Esophagus squamous epithelium (tissue), 5 donors: ENCODE measurements at places on chromosomes 13 and 19. TPM values are rescaled to one million over a fixed set of nuclear protein-coding genes. Genes with fewer than 3 reads are reported as not detected.

DNA sequence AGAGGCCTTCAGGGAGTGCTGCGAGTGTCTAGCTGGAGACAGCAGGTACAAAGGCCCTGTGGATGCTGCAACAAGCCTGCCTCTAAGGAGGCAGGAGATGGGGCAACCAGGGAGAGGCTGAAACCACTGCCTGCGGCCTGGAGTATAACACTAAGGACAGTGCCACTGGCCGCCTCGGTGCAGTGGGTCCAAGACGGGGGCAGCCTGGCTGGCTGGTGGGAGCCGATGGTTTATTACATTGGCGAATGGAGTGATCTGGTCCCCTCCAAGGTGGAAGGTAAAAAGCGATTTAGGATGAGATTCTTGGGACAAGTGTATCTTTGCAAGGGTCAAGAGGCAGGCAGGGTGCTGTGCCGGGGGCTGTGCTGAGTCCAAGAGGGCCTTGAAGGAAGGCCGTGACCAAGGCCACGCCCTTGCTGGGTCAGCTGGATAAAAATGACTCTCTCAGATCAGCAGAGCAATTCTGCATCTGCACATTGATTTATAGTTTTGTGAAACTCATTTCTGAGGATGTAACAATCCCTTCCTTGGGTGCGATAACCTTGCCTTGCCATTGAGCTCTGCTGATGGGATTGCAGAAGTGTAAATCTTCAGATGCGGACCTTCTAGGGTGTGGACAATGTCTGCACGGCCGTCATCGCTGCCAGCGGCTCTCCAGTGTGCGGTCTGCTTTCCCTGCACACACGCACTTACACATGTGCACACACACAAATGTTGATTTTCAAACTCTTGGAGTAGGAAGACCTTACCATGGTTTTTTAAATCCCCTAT lies 6.0 kb downstream of the TMEM255B start:
- DNase-seq, result no peak

GRCh38 chr13:26548205-26548765 lies 9.2 kb upstream of the WASF3 start:
- no peak for DNase-seq

DNA sequence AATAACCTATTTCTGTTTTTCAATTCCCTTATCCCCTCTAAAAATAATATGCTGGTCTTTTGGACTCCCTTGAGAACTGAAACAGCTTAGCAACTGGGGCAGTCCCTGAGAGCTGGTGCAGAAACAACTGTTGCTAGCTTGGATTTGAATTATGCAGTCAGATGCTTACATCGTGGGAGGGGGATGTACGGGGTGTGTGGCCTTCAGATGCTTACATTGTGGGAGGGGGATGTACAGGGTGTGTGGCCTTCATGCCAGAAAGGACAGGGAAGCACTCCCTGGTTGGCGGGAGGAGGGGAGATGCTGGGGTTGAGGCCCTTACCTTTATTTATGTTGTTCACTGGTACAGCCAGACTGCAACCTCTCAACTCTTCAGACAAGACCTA lies 25.6 kb downstream of the LRCH1 start:
- no peak for DNase-seq

DNA sequence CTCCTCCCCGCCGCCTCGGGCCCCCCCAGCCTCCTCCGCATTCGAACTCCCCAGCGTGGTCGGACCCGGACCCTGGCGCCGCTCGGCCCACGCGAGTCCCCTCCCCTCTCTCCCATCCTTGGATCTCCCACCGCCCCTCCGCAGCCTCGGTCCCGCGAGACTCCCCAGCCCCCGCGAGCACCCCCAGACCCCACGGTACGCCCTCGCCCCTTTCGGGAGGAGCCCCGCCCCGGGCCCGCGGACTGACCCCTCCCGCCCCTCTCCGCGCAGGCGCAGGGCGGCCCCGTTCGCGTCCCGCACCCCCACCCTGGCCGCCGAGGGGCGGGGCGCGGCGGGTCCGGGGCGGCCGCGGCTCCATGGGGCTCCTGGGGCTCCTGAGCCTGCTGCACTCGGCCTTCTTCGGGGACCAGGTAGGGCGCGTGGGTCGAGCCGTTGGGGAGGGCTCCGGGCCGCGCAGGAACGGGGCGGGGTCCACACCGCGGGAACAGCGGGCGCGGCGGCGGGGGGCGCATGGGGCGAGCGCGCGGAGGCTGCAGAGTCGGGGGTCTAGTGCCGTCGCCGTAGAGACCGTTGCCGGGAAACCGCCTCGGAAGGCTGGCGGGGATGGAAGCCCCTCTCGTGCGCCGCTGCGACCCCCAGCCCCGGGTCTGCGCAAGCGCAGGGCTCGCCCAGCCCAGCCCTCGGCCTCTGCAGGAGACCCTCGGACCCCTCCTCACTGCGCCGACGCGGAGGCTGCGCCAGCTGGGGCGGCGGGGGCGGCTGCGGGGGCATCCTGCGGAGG lies 3.8 kb upstream of the APC2 start:
- DNase-seq, result no peak

The COL4A1 gene
- total RNA-seq, result 97.1 TPM

- DNase-seq, result no peak
Observed at GRCh38 chr13:33205224-33205623, 80.3 kb downstream of the STARD13 start.

- no peak for DNase-seq
Observed at GRCh38 chr19:31118287-31118955, 230.8 kb downstream of the TSHZ3 start.

GRCh38 chr13:45229172-45229571 lies 28.3 kb upstream of the KCTD4 start:
- no peak for DNase-seq

GRCh38 chr13:112376050-112376681 lies at the start of gene SPACA7:
TSS of gene SPACA7 (plus strand) at chr13:112376355. CDS start at chr13:112376386, 31 bp downstream.
- DNase-seq, result no peak

DNA sequence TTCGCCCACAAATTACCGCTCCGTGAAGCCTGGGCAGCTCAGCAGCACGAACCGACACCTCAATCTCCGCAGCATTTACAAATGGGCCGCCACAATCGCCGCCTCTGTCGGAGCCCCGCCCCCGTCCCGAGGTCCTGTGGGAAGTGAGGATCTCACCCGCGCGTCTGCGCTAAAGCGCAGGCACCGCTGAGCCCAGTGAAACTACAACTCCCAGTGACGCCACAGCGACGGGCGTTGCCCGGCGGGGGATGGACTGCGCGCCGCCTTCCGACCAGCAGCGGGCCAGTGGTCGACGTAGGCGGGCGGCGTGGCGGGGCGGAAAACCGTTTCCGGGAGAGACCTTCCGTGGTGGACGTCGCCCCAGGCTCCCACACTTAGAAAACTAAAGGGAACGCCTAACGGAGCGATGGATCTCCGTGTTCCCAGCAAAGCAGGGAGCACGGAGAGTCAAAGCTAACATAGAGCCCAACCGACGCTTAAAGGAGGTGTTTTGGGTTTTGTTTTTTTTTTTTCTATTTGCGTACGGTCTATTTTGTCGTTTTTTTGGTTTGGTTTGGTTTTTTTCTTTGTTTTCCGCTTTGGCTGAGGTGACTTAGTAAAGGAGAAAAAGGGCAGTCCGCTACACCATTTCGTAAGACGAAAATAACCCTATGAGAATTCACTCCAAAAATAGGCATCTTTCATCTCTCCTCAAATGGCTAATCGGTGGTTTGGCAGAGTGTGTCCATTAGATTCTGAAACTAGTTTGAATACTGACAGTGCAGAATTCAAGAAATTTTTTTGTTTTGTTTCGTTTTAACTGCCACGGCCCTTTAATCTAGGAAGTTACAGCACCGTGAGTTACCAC lies 159.0 kb downstream of the RNF17 start:
- peak; percentile 93 for DNase-seq

The CYP2S1 gene
- total RNA-seq, result 17.8 TPM

GRCh38 chr13:113585896-113586295 lies 1.3 kb downstream of the TFDP1 start:
- no peak for DNase-seq

- DNase-seq, result no peak
Observed at GRCh38 chr19:4518345-4519171, at the start of gene PLIN4. TSS of gene PLIN4 (minus strand) at chr19:4518486. CDS start at chr19:4518272, 214 bp downstream.

DNA sequence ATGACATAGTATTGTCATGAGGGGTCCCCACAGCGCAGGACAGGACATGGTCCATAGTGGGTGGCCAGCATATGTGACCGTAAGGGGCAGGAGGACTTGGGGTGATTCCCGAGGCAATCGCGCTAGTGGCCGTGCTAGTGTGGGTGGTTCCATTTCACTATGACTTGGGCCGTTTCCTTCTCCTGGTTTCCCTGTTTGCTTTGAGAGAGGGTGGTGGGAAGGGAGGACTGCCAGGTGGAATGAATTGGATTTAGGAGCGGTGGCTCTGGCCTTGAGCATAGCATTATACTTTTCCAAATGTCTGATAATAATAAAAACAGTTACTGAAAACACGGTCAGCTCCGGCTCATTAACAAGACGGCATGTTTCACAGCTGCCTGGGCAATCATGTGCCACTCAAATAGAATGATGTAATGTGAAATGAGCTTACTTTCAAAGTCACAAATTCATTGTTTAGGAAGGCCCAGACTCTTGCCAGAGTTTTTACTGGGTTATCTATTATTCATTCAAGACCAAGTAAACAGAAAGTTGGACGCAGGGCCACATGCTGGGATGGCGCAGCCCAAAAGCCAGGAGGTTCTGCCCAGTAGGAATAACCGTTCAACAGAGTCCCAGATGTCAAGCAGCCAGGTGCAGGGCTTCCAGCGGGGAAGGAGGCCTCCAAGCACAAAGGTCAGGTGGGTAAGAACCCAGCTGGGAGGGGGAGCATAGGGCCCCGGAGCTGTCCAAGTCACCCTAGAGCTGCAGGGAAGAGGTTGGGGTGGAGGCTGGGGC lies 19.6 kb upstream of the SLC15A1 start:
- no peak for DNase-seq

DNA sequence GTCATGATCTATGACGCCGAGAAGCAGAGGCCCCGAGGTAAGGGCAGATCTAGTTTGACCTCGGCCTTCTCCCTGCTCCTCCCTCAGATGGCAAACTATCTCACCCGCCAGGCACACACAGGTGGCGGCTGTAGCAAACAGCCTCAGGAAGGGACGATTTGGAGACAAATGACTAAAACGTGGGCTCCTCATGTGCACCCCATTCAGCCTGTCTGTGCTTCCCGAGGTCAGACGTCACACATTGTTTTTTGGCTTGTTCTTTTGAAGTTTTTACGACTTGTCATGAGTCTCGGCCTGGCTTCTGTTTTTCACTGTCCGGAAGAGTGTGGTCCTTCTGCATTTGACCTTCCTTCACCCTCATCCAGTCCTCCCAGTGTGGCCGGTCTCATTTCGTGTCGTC lies 15.0 kb downstream of the DAZAP1 start:
- DNase-seq, result no peak

The ZNF296 gene
- total RNA-seq, result 17.7 TPM

The DPF1 gene
- total RNA-seq, result not detected

GRCh38 chr19:46715620-46715974 lies 1.3 kb downstream of the PRKD2 start:
- DNase-seq, result no peak

DNA sequence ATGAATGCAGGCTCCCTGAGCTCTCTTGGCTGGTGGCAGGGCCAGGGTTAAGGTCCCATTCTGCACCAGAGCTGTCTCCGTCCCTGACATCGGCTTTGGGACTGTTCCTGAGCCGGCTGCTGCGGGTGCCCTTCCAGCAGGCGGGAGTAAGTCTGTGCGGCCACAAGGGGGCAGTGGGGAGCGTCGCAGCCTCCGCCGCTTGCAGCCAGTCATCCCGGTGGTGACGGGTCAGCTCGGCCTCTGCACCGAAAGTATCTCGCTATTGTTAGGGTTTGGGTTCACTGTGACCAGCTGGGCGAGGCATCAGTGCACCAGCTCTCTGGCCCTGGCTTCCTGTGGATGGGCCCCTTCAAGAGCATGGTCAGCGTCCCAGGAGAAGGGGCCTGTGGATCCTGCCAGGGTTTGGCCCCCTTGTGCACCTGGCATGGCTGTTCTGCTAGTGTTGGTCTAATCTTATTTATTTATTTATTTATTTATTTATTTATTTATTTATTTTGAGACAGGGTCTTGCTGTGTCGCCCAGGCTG lies 15.1 kb downstream of the NDUFB7 start:
- no peak for DNase-seq

DNA sequence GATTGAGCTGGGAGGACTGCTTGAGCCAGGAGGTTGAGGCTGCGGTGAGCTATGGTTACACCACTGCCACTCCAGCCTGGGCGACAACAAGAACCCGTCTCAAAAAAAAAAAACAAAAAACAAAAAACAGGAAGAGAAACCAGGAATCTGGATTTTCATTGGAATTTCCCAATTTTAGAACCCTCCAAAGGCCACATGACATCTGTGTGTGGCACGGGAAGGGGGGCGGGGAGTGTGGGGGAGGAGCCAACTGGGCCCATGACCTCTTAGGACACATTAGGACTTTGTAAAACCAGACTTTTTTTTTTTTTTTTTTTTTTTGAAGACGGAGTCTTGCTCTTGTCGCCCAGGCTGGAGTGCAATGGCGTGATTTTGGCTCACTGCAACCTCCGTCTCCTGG lies 21.2 kb upstream of the MYDGF start:
- no peak for DNase-seq

DNA sequence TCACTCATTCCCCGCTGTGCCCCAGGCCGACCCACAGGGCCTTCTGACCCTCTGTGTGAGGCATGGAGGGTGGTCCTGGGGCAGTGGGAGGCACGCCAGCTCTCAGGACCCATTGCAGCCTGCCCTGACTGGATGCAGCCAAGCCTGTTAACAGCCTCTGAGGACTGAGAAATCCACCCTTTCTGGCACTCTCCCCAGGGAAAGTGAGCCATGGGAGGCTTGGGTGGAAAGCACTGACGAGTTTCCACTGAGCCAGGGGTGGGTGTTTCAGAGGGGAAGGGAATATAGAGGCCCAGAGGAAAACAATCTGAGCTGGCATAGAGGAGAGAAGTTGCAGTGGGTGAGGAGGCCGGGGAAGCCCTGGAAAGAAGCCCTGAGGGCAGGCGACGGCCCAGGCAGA lies 30.6 kb upstream of the SLC7A10 start:
- no peak for DNase-seq

DNA sequence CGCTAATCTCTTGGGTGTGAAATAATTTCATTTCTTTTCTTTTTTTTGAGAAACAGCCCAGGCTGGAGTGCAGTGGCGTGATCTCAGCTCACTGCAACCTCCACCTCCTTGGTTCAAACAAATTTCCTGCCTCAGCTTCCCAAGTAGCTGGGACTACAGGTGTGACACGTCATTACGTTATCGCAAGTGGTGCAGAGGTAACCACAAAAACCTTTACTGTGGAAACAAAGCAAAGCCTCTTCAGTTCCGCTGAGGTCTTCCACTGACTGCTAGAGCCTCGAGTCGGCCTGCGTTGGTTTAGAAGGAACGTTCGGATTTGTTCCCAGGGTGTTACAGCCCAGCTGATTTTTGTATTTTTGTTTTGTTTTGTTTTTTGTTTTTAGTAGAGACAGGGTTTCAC lies 2.0 kb upstream of the ZNF784 start:
- DNase-seq, result no peak

GRCh38 chr13:87884884-87885283 lies 213.7 kb downstream of the SLITRK5 start:
- no peak for DNase-seq

DNA sequence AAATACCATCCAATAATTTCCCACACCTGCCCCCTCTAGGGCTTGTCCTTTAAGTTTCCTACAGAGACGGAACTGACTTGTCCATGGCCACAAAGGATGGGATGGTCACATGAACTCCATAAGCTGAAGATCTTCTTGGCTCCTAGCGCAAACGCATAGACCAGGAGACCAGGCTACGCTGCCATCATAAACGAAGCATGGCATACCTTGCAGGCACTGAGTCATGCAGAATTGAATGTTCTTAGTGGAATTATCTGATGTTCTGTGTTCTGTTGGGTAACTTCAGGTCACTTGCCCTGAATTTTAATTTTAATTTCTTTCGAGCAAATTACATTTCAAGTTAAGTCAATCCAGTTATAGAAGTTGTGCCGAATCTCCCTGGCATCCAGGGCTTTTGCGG lies 96.4 kb upstream of the STARD13 start:
- no peak for DNase-seq

The CPAMD8 gene
- 1.3 TPM for total RNA-seq
